Foreskin melanocyte (primary cell): ENCODE measurements at places on chromosomes 3 and 15.

DNA sequence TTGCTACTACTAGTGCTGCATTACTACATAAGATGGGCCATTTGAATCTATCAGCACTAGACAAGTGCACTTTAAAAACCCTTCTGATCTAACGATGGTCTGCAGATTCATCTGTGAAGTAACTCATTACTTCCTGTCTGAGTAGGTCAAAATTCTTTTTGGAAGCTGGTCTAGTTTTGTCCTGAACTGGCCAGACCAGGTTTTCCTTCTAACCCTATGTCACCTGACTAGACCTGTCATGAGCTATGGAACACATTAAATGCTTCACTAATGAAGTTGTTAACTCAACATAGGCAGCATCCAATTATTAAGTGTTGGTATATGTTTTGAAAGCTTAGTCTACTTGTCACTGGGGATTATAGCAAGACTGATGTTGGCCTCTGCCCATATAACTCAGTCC is 10.1 kb upstream of the RBM5 start:
- DNase-seq: no peak

- no peak for DNase-seq
Measured at GRCh38 chr15:69337138-69337537, 38.4 kb downstream of the PAQR5 start.

DNA sequence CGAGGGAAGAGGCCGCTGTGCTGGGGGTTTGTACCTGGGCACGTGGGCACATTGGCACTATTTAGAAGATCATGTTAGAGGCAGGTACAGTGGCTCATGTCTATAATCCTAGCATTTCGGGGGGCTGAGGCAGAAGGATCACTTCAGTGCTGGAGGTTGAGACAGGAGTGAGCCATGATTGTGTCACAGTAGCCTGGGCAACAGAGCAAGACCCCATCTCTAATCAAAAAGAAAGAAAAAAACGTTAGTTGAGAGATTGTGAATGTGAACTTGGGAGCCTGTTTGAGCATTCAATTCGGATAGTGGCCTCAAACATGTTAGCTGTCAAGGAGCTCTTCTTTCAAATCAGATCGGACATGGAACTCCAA is 36.6 kb downstream of the IDH2 start:
- no peak for DNase-seq

GRCh38 chr15:77480859-77481633 is 60.4 kb downstream of the HMG20A start:
- DNase-seq: no peak

DNA sequence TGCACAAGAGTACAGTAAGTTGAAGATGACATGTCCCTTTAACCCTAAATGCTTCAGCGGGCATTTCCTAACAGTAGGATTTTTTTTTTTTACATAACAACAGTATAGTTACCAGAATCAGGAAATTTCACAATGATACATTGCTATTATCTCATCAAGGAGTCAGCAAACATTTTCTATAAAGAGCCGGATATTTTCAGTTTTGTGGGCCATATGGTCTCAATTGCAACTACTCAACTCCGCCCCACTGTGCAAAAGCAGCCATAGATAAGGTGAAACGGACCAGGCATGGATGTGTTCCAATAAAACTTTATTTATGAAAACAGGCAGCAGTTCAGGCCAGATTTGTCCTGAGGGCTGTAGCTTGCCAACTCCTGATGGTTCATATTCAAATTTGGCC is 130.6 kb downstream of the SMAD6 start:
- no peak for DNase-seq

- DNase-seq: no peak
Measured at GRCh38 chr15:69536726-69537512, 84.3 kb downstream of the RPLP1 start.

DNA sequence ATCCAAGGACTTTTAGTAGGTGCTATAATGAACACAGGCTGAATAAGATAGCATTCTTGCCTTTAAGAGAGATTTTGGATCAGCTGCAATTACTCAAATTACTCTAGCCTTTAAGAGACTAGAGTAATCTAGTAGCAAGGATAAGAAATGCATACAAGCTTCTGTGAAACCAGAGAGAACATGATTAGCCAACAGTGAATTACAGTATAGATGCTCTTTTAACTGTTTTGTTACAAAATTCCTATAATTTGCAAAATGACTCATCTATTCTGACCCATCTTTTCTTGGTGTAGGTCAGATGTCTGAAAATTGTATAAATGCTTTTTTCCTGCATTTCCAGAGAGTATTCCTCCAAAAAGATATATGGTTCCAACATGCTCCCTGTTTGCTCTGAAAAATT is 66.9 kb downstream of the CEP63 start:
- DNase-seq: no peak

DNA sequence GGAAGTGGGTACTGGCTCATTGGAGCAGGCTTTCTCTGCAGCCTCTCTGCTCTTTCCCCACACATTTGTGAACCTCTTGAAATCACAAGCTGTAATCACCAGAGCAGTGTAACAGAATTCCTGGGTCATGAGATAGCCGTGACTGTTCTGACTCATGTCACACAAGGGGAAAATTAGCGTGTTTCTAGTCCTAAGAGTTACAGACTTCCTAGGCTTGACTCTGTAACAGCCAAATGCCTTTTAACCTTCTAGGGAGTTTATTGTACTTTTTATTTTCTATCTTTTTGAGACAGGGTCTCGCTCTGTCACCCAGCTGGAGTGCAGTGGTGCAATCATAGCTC is 54.7 kb upstream of the TRAK1 start:
- peak; percentile 96 for DNase-seq

DNA sequence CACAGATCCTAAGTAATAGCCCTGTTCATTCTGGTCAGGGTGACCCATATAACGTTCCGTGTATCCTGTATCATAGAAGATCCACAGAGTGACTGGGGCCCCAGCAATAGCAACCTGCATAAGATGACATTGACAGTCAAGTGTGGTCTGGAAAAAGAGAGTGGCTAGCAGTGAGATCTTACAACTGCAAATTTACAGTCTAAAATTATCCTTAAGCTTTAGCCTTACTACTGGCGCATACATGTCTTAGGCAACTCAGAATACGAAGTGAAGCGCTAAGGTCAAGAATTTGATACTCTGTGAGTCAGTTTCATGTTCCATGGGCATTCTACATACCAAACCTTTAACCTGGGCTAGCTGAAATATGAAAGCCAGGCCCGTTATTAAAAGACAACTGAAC is 29.2 kb upstream of the IGDCC4 start:
- DNase-seq: no peak

DNA sequence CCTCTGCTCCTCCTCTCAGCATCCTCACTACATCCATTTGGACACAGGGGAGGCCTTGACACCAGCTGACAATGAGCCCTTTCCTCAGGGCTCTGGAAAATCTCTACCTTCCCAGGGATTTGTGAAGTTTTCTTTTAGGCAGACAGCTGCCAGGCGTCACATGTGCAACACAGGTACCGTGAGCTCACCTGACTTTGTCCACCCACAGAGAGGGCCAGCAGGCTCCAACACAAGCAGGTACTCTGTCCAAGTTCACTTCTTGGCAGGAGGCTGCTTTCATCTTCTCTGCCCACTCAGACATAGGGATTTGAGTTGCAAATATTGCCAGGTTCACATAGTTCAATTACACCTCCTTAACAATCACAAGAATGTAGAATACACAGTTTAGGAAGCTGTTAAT is 15.3 kb upstream of the MINAR1 start:
- DNase-seq: no peak

DNA sequence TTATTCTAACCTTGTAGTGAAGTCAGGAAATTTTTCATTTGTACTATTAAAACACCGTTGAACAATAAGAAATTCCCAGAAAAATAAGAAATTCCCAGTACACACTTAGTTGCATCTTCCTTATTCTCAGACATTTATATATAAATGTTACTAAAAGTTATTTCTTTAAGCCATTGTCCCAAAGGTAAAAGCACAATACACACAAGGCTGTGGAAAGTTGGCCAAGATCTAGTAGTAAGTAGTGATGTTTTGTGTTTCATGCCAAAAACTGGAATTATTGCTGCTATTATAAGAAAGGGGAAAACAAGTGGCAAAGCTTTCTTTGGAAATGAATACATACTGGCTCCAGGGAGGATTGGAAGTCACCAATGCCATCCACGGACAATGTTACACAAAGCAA is 802.5 kb upstream of the DPPA4 start:
- no peak for DNase-seq

DNA sequence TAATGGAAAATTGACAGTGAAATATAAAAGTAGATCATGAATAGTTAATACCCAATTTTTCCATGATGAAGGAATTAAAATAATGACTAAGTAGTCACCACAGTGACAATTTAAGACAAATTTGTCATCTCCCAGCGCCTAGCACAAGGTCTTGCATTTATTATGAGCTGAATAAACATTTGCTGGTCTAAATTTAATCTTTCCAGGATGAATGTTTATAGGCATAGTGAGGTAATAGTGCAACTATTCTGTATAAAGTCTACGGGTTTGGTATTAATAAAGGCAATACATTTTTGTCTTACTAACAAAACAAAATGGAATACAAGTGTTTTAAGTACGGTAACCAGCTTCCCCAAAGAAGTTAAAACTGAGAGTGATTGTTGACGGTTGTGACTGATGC is 209.3 kb downstream of the CD47 start:
- DNase-seq: no peak

DNA sequence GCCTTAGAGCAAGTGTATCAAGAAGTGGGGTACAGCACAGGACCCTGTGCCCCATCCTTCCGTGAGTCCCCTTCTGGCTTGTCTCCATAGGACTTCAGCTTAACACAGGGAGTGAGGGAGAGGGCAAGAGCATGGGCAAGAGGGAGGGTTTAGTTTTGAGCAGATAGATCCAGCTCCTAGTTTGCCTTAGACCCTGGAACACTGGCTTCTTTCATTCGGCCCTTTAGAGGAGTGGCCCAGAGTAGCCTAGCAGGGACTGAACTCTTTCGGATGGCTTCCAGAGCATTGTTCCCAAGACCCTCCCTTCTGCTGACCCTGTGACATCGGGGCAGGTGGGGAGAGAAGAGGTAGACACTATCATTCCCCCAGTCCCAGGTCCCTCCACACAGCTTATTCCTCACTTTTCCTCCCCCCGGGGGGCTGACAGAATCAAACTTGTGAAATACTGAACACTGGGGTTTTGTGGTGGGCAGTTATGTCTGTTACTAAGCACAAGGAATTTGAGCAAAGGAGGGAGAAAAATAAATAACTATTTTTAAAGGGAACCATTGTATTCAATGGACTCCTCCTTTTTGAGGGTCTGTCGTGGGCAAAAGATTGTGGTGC is 289.6 kb upstream of the C2CD4B start:
- DNase-seq: peak; percentile 67

GRCh38 chr3:97885931-97886824 is 64.4 kb downstream of the CRYBG3 start:
- no peak for DNase-seq

DNA sequence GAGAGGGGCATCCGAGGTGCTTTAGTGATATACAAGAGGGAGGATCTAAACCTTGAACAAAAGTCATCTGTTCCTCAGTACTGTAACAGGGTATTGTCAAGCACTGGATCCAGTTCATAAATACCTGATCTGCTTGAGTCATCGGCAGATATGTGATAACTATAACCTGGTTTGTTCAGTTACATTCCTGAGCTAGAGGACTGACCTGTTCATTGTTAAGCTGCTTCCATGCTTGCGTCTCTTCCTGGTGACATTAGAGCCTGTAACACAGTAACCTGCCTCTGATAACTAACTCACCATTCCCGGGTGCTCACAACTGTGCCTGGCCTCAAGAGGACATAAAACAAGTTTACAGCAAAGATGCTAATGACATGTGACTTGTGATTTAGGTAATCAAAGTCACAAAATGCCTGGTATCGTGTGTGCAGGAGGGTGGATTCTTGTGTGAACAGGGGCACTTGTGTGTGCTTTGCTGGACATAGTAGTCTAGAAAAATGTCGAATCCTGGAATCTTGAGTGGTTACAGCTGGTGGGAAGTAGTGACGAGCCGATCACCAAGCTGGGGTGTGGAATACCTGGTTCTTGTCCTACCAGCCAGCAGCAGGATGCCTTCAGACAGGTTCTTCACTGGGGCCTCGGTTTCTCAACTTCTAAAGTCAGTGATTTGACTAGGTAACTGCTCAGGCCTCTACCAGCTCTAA is 30.9 kb upstream of the POLR2M start:
- DNase-seq: no peak

- no peak for DNase-seq
Measured at GRCh38 chr3:112745567-112746248, 101.0 kb downstream of the CD200R1L start.

DNA sequence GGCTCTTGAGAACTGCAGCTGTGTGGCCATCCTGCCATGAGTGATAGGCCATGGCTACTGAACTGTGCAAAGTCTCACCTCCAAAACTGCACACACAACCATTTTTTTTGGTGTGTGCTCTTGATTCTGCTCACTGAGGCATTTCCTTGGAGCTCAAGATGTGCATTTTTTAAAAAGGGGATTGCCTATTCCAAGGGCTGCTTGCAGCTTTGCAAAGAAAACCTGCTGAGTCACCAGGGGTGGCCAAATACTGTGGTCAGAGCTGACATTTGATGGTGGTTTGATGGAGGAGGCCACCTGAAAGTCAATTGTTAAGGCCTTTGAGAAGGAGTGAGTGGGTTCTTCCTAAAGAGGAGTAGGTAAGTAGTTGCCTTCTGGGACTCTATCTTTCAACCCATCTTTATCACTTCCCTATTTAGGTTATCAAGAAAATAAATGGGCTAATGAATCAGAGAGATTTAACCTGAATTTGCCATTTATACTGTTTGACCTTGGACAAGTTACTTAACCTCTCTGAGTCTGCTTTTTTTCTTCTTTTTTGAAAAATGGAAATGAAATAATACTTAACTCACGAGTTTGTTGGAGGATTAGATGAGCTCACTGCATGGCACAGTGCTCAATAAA is 87.9 kb downstream of the CHST2 start:
- DNase-seq: no peak

- DNase-seq: peak; percentile 55
Measured at GRCh38 chr3:174776123-174776522, 83.0 kb upstream of the NAALADL2 start.

DNA sequence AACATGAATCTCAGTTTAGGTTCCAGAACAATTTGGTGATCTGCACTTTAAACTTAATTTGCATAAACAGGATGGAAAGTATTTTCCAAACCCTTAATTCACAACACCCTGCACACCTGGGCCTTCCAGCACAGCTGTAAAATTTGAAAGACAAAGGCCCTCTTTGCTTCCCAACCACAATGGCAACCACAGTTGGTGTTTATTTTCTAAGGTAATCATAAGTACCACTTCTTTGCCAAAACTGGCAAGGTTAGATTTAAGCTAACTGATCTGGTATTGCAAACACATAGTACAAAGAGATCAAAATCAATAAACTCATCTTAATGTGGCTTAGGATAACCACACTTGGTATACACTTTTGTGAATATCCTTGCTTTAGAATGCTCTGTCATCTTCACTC is 4.1 kb downstream of the LRIG1 start:
- DNase-seq: no peak

- no peak for DNase-seq
Measured at GRCh38 chr3:110929816-110930215, 141.8 kb upstream of the NECTIN3 start.

DNA sequence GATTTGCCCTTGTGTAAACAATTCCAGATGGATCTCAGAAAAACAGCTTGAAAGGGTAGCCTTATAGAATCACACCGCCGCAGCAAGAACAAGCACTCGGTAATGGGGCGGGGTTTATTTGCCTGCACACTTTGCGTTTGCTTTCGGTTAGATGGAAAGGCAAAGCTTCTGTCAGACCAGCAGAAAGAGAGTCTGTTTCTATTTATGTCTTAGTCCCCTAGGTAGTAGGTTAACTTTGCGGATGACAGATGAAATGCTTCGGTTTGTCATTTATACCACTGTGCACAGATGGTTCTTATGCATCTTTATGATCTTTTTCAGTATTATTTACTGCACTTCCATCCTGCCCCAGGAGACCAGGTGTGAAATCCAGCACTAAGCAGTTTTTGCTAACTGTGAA is 62.2 kb downstream of the PYDC2 start:
- no peak for DNase-seq
